ENCODE measurements at places on chromosomes 11 and 22. TPM values are rescaled to one million over a fixed set of nuclear protein-coding genes. Genes with fewer than 3 reads are reported as not detected.

Gene DEFB131B
- total RNA-seq: not detected

Gene VSIG10L2
- not detected for total RNA-seq

Gene MS4A4A
- 11.3 TPM for total RNA-seq

Gene SYNGR1
- 8.2 TPM for total RNA-seq

Gene HTR3A
- total RNA-seq: not detected

Gene SLC22A8
- not detected for total RNA-seq

Gene C11orf52
- total RNA-seq: 11.1 TPM

Gene RAG2
- total RNA-seq: not detected

Gene KRTAP5-2
- total RNA-seq: not detected

Gene DCDC1
- not detected for total RNA-seq

Gene GLYAT
- total RNA-seq: not detected
